ENCODE measurements at places on chromosomes 1 and 21. TPM values are rescaled to one million over a fixed set of nuclear protein-coding genes. Genes with fewer than 3 reads are reported as not detected.

- no peaks in the 10 kb centered on the region for H3K36me3 ChIP-seq
- H3K27ac ChIP-seq: no peak overlapping the region
- no peak for DNase-seq
- H3K4me3 ChIP-seq: no peak overlapping the region
- peaks cover 12% of the 10 kb centered on the region for H3K4me1 ChIP-seq
- H3K27me3 ChIP-seq: no peaks in the 10 kb centered on the region
These were observed 2.4 kb upstream of the CYP2J2 start for GRCh38 chr1:59928996-59929395.

- DNase-seq: no peak
- no peak overlapping the region for H3K4me3 ChIP-seq
- no peaks in the 10 kb centered on the region for H3K36me3 ChIP-seq
- H3K27me3 ChIP-seq: no peaks in the 10 kb centered on the region
These were observed 146.1 kb upstream of the LMO4 start for GRCh38 chr1:87182611-87183010.

DNA sequence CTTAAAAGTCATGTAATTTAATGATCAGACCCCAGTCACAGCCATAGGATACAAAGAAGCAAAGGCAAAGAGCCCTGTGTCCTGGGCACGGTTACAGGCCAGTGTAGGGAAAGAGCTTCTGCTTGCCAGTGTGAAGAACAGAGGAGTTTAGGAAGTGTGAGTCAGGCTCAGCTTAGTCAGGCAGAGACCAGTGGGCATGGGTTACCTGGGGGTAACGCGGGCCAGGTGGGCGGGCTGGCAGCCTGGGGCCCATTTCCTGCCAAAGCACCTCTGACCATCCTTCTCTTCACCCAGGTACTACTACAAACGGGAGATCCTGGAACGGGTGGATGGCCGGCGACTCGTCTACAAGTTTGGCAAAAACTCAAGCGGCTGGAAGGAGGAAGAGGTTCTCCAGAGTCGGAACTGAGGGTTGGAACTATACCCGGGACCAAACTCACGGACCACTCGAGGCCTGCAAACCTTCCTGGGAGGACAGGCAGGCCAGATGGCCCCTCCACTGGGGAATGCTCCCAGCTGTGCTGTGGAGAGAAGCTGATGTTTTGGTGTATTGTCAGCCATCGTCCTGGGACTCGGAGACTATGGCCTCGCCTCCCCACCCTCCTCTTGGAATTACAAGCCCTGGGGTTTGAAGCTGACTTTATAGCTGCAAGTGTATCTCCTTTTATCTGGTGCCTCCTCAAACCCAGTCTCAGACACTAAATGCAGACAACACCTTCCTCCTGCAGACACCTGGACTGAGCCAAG is 4.7 kb downstream of the ELF3 start:
- no peak for DNase-seq
- no peaks in the 10 kb centered on the region for H3K36me3 ChIP-seq
- H3K27ac ChIP-seq: no peak overlapping the region
- no peaks in the 10 kb centered on the region for H3K4me1 ChIP-seq
- no peak overlapping the region for H3K4me3 ChIP-seq
- no peaks in the 10 kb centered on the region for H3K27me3 ChIP-seq

- H3K4me3 ChIP-seq: no peak overlapping the region
- H3K36me3 ChIP-seq: no peaks in the 10 kb centered on the region
- no peaks in the 10 kb centered on the region for H3K27me3 ChIP-seq
These were observed 164.0 kb upstream of the VAMP3 start for GRCh38 chr1:7607097-7607496.

DNA sequence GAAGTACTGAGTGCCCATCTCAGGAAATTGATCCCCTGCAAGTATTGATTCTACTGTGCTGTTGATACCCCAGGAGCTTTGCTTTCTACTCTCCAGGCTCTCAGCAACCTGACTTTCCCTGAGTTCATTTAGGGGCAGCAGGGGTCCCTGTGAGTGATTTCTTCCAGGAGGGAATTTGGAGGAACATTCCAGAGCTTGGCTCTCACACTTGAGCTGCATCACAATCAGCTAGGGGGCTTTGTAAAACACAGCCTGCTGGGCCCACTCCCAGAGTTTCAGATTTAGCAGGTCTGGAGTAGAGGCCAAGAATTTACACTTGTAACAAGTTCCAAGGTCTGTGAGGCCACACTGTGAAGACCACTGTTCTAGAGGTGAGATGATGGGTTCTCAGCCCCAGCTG is 16.1 kb upstream of the ACTL8 start:
- H3K27me3 ChIP-seq: peaks cover 8% of the 10 kb centered on the region
- no peak overlapping the region for H3K4me3 ChIP-seq
- no peak overlapping the region for H3K27ac ChIP-seq

DNA sequence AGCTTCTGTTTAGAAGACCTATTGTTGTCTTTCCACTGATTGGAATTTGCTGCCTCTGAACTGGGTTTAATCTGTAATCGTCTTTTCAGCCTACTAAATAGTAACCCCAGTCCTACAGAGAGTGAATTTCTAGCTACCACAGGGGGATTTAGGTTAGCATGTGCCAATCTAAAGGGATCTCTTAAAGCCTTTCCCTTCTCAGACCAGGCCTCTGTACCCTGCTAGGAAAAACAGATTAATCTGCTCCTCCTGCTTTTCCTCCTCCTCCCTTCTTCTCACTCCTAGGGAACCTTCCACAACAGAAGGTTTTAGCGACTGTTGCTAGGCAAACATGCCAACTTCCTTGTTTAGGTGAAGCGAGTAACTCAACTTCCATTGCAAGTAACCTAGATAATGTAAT is 1.3 kb upstream of the RC3H1 start:
- no peak overlapping the region for H3K4me3 ChIP-seq
- H3K4me1 ChIP-seq: peaks cover 39% of the 10 kb centered on the region

DNA sequence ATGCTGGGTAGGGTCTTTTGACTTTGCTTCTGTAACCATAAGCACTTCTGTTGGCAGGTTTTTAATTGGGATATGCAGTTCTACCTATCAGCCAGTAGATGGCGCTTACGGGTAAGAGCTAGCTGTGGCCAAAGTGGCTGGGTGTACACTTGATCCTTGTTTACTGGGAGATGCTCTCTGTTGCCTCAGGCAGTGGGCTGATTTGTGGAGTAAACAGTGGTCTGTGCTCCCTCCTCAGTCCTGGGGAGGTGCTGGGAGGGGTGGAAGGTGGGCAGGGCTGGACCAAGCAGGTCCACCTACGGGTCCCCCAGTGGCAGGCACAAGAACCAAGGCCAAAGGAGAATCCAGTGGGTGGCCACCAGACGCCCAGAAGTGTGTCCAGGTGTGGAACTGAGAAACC is 43.4 kb downstream of the RALGPS2 start:
- no peaks in the 10 kb centered on the region for H3K27me3 ChIP-seq
- H3K4me3 ChIP-seq: no peak overlapping the region
- H3K36me3 ChIP-seq: no peaks in the 10 kb centered on the region

GRCh38 chr1:161740921-161741320 is 8.7 kb upstream of the DUSP12 start:
- no peak overlapping the region for H3K4me3 ChIP-seq
- H3K36me3 ChIP-seq: no peaks in the 10 kb centered on the region
- no peak for DNase-seq

DNA sequence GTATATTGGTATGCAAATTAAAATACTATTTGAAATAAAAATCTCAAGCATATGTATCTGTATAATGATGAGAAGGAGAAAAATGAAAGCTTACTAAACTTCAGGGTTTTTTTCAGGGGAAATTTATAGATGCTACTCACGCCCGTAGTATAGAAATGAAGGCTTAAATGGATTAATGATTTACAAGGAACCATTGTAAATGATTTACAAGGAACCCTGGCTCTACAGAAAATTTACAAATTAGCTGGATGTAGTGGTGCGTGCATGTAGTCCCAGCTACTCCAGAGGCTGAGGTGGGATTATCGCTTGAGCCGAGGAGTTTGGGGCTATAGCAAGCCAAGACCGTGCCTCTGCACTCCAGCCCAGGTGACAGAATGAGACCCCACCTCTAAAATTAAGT is 150.5 kb downstream of the PCBP3 start:
- H3K27me3 ChIP-seq: peaks cover 22% of the 10 kb centered on the region
- no peak overlapping the region for H3K27ac ChIP-seq
- H3K36me3 ChIP-seq: no peaks in the 10 kb centered on the region
- no peak overlapping the region for H3K4me3 ChIP-seq
- no peak for DNase-seq

- no peak overlapping the region for H3K4me3 ChIP-seq
- H3K4me1 ChIP-seq: no peaks in the 10 kb centered on the region
- no peak overlapping the region for H3K27ac ChIP-seq
- no peaks in the 10 kb centered on the region for H3K36me3 ChIP-seq
These were observed 35.5 kb downstream of the PLA2G4A start for GRCh38 chr1:186864296-186864695.

- no peaks in the 10 kb centered on the region for H3K27me3 ChIP-seq
- peaks cover 95% of the 10 kb centered on the region for H3K4me1 ChIP-seq
- no peak for DNase-seq
- H3K27ac ChIP-seq: no peak overlapping the region
These were observed 9.9 kb downstream of the TGFBR3 start for GRCh38 chr1:91876040-91876470.

- peaks cover 50% of the 10 kb centered on the region for H3K4me1 ChIP-seq
- peak; percentile 93 for DNase-seq
- H3K27ac ChIP-seq: peak overlapping the region; percentile 95
- peak overlapping the region; percentile 72 for H3K4me3 ChIP-seq
These were observed 416 bp upstream of the RNF187 start for GRCh38 chr1:228486596-228487335.

DNA sequence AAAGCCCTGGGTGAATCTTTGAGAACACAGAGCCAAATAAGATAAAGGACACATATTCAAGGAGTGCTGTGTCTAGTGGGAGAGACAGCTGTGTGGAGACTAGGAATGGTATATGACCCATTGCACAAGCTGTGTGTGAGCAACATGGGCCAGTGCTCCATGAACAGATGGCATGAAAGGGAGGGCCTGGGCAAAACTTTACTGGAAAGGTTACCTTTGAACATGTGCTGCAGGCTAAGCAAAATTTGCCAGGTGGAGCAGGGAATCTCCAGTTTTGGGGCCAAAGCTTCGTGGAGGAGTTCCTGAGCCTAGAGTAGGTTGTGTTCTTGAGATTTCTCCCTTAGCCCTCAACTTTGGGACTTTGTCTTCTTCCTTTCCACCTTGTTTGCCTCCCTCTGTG is 446.1 kb upstream of the PROX1 start:
- no peaks in the 10 kb centered on the region for H3K36me3 ChIP-seq
- no peaks in the 10 kb centered on the region for H3K27me3 ChIP-seq
- no peak overlapping the region for H3K27ac ChIP-seq
- DNase-seq: no peak
- H3K4me1 ChIP-seq: no peaks in the 10 kb centered on the region

GRCh38 chr1:187408212-187409004 is 579.7 kb downstream of the PLA2G4A start:
- no peaks in the 10 kb centered on the region for H3K4me1 ChIP-seq
- DNase-seq: no peak
- H3K27ac ChIP-seq: no peak overlapping the region
- no peak overlapping the region for H3K4me3 ChIP-seq
- no peaks in the 10 kb centered on the region for H3K27me3 ChIP-seq

- H3K4me1 ChIP-seq: no peaks in the 10 kb centered on the region
- no peak overlapping the region for H3K27ac ChIP-seq
- no peak for DNase-seq
These were observed 20.5 kb downstream of the OLFML3 start for GRCh38 chr1:113999799-114000198.

DNA sequence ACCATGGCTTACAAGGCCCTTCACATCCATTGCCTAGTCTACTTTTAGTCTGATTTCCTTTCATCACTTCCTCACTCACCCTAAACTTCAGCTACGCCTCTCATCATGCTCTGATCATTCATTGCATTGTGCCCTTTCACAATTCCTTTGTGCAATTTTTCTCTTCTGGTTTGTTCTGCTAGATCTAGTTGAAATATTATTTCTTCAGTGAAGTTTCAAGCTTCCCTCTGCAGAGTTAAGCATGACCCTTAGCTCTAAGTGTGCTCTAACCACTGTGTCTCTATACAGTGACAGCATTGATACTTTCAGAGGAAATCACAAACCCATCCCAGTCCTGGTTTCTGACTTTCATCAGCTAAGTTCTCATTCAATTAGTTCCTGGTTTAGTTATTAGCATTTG is 166.1 kb downstream of the PLA2G4A start:
- DNase-seq: no peak
- H3K4me1 ChIP-seq: no peaks in the 10 kb centered on the region
- no peaks in the 10 kb centered on the region for H3K27me3 ChIP-seq
- H3K36me3 ChIP-seq: no peaks in the 10 kb centered on the region

DNA sequence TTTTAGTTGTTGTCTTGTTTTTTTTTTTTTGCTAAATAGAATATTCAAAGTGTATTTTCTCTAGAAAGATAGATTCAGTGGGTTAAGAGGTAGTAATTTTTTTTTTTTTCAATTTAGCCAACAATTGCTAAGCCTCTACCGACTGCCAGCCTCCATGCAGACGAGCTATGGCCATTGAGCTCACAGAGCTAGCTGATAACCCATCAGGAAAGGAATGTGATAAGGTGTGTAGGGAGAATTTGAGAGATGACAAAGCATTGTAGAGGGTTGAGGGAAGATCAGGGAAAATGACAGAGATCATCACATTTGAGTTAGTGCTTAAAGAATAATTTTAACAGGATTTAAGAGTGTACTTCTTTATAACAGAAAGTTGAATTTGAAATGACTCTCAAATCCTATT is 30.6 kb downstream of the DNM3 start:
- H3K4me3 ChIP-seq: no peak overlapping the region
- H3K4me1 ChIP-seq: no peaks in the 10 kb centered on the region
- H3K27me3 ChIP-seq: no peaks in the 10 kb centered on the region
- no peak for DNase-seq
- H3K36me3 ChIP-seq: no peaks in the 10 kb centered on the region
- no peak overlapping the region for H3K27ac ChIP-seq

- no peaks in the 10 kb centered on the region for H3K27me3 ChIP-seq
- H3K4me1 ChIP-seq: peaks cover 39% of the 10 kb centered on the region
- H3K27ac ChIP-seq: no peak overlapping the region
These were observed 175.4 kb downstream of the TRABD2B start for GRCh38 chr1:47821760-47822159.

ILDR2 gene
- 5.8 TPM for total RNA-seq

UBXN10 gene
- 12.2 TPM for total RNA-seq

PCBP3 gene
- total RNA-seq: 8.5 TPM

CACNA1S gene
- not detected for total RNA-seq

HPCA gene
- 0.23 TPM for total RNA-seq

TMPRSS3 gene
- not detected for total RNA-seq
